NCI-H2081 treated with DMSO at 0.1 percent for 48 hours (cell line): ENCODE measurements at places on chromosomes 1 and 21.

- no peak for DNase-seq
These were observed 20.1 kb upstream of the GJA8 start for GRCh38 chr1:147882535-147882934.

DNA sequence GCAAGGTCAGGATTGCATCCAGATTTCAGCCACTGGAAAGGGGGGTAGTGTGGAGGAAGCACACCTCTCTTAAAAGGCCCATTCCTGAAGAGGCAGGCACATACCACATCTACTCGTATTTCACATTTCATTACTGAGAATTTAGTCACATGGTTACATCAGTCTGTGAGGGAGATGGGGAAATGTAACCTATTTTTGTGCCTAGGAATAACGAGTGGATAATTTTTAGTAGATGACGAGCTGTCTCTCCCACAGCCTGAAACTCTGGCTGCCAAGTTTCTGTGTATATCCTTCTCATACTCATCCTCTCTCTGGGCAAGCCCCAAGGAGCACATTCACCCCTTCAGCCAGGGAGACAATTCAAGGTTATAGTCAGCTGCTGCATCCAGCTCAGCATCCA, 10.3 kb upstream of the C21orf91 start:
- DNase-seq = no peak

GRCh38 chr1:23283667-23284602, 60.1 kb downstream of the HNRNPR start:
- no peak for DNase-seq

- no peak for DNase-seq
These were observed 112.3 kb downstream of the HHAT start for GRCh38 chr1:210441028-210441427.
